ENCODE measurements at places on chromosomes 7 and 10. TPM values are rescaled to one million over a fixed set of nuclear protein-coding genes. Genes with fewer than 3 reads are reported as not detected.

The TEX47 gene
- total RNA-seq, result not detected

- no peaks in the 10 kb centered on the region for H3K27me3 ChIP-seq
- no peaks in the 10 kb centered on the region for H3K4me1 ChIP-seq
- H3K27ac ChIP-seq, result no peak overlapping the region
- H3K4me3 ChIP-seq, result no peak overlapping the region
Observed at GRCh38 chr10:125448596-125448995, 234.4 kb downstream of the TEX36 start.

The HYAL4 gene
- total RNA-seq, result 3.2 TPM

The CD36 gene
- total RNA-seq, result 305 TPM

GRCh38 chr7:106134241-106134640 lies 22.1 kb upstream of the SYPL1 start:
- H3K27ac ChIP-seq, result no peak overlapping the region
- peaks cover 29% of the 10 kb centered on the region for H3K4me1 ChIP-seq
- H3K4me3 ChIP-seq, result no peak overlapping the region

DNA sequence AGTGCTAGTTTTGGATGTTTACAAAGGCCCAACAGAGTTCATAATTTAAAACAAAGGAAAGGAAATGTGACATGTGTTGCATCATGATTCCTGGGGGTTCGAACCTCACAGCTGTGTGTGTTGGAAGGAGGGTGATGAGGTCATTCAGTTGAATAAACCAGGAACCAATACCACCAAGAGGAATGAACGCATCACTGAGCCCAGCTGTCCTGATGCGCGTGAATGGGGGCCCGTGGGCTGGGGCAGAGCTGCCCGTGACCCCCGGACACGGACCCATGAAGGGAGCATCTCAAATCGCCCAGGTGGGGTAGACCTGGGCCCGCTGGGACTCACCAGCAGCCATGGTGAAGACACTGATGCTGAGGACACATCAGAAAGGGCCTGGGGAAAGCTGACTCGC lies 33.0 kb downstream of the BRI3 start:
- H3K27me3 ChIP-seq, result no peaks in the 10 kb centered on the region
- H3K27ac ChIP-seq, result no peak overlapping the region
- H3K4me1 ChIP-seq, result no peaks in the 10 kb centered on the region
- peaks cover 16% of the 10 kb centered on the region for H3K36me3 ChIP-seq
- no peak for DNase-seq
- no peak overlapping the region for H3K4me3 ChIP-seq

The LRRC27 gene
- 2.5 TPM for total RNA-seq

DNA sequence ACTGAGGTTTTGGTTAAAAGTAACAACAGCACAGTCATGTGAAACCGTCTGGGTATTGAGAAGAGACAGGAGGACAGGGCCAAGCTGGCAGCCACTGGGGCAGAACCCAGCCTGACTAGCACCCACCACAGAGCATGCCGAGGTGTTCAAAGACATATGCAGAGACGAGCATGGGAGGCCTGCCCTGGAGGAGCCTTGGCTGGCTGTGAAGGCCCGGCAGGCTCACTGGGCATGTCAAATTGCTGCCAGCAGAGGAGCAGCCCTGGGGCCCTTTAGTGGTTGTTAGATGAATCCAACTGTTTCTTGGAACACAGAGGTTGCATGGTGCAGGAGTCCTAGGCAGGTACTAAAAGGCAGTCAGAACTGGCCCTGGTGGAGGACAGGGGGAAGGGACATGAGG lies 5.0 kb upstream of the GDF2 start:
- no peak for DNase-seq
- H3K27me3 ChIP-seq, result no peaks in the 10 kb centered on the region
- H3K4me3 ChIP-seq, result no peak overlapping the region
- H3K4me1 ChIP-seq, result no peaks in the 10 kb centered on the region
- no peaks in the 10 kb centered on the region for H3K36me3 ChIP-seq
- no peak overlapping the region for H3K27ac ChIP-seq

The ELOVL3 gene
- total RNA-seq, result 0.26 TPM

DNA sequence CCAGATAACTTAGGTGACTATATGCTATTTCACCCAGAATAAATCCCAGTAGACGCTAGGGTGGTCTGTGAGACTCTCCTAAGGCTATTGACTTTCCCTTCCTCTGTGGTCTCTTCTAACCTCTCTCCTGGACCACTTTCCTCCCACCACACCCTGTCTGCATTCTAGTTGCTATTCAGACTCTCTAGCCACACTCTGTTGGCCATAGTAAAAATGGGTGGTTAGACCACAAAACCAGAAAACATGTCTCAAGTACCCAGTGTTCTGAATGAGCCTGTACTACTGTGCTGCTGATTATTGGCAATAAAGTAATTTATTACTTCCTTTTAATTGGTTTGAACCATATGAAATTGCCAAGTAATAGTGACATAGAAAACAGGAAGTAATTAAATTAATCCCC lies 240.8 kb downstream of the KIF20B start:
- H3K27ac ChIP-seq, result no peak overlapping the region
- H3K4me3 ChIP-seq, result no peak overlapping the region
- no peaks in the 10 kb centered on the region for H3K27me3 ChIP-seq
- no peak for DNase-seq
- no peaks in the 10 kb centered on the region for H3K4me1 ChIP-seq
- H3K36me3 ChIP-seq, result no peaks in the 10 kb centered on the region

DNA sequence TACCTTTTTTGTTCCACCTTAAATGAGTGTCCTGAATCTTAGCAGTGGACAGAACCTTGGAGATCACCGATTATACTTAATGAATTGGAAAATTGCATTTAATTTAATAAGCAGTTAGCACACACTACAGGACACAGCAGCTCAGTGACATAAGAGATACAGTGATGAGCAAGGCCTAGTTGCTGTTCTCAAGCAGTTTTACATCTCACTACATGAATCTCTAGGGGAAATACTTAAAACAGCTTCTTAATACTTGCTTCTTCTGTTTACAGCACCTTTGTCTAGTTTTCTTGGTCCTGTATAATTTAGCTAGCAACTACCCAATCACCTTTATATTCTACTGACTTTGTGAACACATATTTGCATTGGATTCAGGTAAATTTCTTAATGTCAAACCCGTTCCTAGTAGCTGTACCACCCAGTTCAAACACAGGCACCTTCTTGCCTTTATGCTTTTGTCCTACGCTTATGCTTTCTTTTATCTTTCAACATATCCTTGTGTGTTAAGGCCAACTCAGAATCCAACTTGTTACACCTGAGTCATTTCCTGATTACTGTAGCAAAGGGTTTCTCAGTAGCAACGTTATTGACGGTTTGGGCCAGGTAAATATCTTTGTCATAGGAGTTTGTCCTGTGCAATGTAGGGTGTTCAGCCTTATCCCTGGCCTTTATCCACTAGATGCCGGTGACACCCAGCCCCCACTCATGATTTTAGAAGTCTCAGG lies 1.8 kb downstream of the STAM start:
- H3K4me1 ChIP-seq, result peaks cover 46% of the 10 kb centered on the region
- no peaks in the 10 kb centered on the region for H3K27me3 ChIP-seq
- H3K27ac ChIP-seq, result peak overlapping the region; percentile 99
- H3K36me3 ChIP-seq, result peaks cover 3% of the 10 kb centered on the region
- DNase-seq, result no peak

The OR2A25 gene
- total RNA-seq, result not detected

- H3K27me3 ChIP-seq, result no peaks in the 10 kb centered on the region
- no peak overlapping the region for H3K4me3 ChIP-seq
Observed at GRCh38 chr7:45682358-45682735, 108.2 kb downstream of the ADCY1 start.
